GM12892 (cell line): ENCODE measurements at places on chromosomes 11 and 22.
A peak's percentile ranks its signal among the peaks of the same experiment; 100 is the strongest.

DNA sequence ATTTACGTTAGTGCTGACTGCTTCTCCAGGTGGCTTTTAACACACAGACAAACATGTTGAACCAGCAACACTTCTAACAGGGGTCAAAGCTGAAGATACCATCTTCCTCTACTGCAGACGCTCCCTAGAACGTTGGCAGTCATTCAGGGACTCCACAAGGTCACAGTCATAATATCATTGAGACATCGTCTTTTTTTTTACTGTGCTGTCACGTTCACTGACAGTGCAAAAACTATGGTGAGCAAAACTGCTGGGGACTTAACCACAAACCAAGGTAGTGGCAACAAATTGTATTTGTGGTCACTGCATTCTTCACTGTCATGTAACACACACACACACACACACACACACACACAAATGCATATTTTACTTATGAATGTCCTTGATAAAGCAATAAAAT, 244.9 kb downstream of the CASP12 start:
- no peak for DNase-seq

DNA sequence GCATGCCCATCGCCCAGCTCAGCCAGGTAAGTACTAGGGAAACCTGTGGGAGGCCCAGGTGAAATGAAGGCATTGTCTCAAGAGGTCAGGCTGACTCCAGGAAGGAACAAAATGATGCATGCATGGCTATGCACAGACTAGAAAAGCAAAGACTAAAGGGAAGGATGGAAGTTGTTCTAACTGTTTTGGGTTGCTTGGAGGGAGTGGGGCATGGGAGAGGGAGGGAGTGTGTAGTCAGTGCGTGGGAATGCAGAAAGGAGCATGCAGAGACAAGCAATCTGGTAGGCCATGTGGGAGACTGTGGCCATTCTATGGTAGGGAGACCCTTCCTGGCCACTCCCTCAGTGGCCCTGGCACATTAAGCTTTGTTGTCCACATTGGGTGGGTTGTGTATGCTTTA, 2.9 kb downstream of the MICAL3 start:
- no peak for DNase-seq

DNA sequence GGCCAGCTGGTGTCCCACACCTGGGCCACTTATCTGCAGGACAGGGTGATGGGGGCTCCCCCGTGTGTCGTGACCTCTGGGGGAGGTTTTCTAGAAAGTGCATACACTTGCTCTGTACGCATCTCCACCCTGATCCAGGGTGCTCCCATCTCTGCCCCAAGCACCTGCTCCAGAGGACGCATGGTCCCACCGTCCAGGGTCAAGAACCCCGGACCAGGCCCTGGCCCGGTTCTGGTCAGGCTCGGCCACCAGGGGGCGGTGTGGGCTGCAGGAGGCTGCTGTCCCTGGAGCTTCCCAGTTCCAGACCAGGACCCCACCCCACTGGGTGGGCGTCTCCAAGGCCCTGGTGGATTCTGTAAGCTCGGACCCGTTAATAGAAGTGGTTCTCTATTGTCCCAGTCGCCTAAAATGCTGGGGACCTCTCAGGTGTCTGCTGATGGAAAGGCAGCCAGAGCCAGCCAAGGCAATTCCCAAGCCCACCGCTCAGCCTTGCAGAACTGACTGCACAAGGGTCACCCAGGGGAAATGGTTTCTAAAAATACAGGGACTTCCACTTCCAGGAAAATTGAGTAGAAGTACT, 34.7 kb upstream of the SEPTIN5 start:
- DNase-seq = no peak

DNA sequence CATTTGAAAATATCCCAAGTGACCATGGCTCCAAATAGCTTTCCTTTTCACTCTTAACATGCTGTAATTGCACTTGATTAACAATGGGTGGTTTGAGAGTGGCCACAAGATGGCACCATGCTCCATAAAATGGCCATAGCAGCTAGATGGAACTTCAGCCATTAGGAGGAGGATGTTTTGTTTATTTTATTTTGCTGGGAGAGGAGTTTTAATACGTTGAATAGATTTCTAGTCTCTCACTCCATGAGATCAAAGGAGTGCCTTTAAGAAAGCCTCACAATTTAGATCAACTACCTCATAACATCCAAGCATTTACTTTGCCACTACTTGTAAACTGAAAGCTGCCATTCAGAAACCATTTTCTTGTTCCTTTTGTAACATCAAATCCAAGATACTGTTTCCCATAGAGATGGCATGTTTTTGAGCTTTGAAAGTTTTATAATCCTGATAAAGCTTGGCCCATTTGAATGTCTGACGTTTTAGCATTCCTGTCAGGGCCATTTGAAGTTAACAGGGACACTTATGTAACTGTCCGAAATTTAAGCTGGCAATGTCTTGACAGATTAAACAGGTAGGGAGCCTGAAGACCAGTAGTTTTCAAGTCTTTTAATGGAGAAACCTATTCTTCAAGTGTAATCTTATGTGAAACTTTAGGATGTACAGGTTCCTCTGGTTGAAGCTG, 4.7 kb downstream of the FEN1 start:
- DNase-seq = no peak

- DNase-seq = peak; percentile 68
These were observed 243.9 kb upstream of the SYN3 start for GRCh38 chr22:33302049-33302545.
